ENCODE measurements at places on chromosomes 12 and 14. TPM values are rescaled to one million over a fixed set of nuclear protein-coding genes. Genes with fewer than 3 reads are reported as not detected.

NXPH4 gene
- total RNA-seq = 0.73 TPM

PPFIBP1 gene
- 236 TPM for total RNA-seq

PSME1 gene
- total RNA-seq = 93.7 TPM

KRT72 gene
- not detected for total RNA-seq

SIX6 gene
- not detected for total RNA-seq

SMAGP gene
- total RNA-seq = 24.4 TPM

SLC17A8 gene
- under 0.01 TPM for total RNA-seq

DNAI7 gene
- not detected for total RNA-seq

OAS2 gene
- total RNA-seq = 7.0 TPM

RASSF9 gene
- 0.20 TPM for total RNA-seq

NIN gene
- total RNA-seq = 49.1 TPM

CD69 gene
- not detected for total RNA-seq

TAS2R30 gene
- 6.6 TPM for total RNA-seq

SMCO2 gene
- total RNA-seq = not detected

NPAS3 gene
- total RNA-seq = 1.5 TPM

RNASE9 gene
- total RNA-seq = not detected

NUDT4 gene
- total RNA-seq = 37.8 TPM

SOX5 gene
- total RNA-seq = 6.8 TPM

RESF1 gene
- 18.0 TPM for total RNA-seq

MYO1H gene
- total RNA-seq = not detected

VSX2 gene
- not detected for total RNA-seq

CLMN gene
- total RNA-seq = 6.6 TPM

FAM186B gene
- 0.20 TPM for total RNA-seq

RTL1 gene
- not detected for total RNA-seq

SVOP gene
- not detected for total RNA-seq

MYF6 gene
- not detected for total RNA-seq

YY1 gene
- 49.9 TPM for total RNA-seq

LTB4R gene
- 2.2 TPM for total RNA-seq

BLOC1S1 gene
- 54.0 TPM for total RNA-seq

PRB2 gene
- not detected for total RNA-seq

MIP gene
- total RNA-seq = not detected

SPSB2 gene
- 4.0 TPM for total RNA-seq

ANKRD33 gene
- total RNA-seq = 1.5 TPM

WDR20 gene
- 11.0 TPM for total RNA-seq

GALNT8 gene
- 0.39 TPM for total RNA-seq

PLEKHD1 gene
- total RNA-seq = not detected

CD163L1 gene
- total RNA-seq = under 0.01 TPM

Measured in subcutaneous preadipocyte (primary cell).